ENCODE measurements at places on chromosomes 12 and 14. TPM values are rescaled to one million over a fixed set of nuclear protein-coding genes. Genes with fewer than 3 reads are reported as not detected.

- no peak for DNase-seq
These were observed 2.4 kb downstream of the CEP170B start for GRCh38 chr14:104867371-104868059.

DNA sequence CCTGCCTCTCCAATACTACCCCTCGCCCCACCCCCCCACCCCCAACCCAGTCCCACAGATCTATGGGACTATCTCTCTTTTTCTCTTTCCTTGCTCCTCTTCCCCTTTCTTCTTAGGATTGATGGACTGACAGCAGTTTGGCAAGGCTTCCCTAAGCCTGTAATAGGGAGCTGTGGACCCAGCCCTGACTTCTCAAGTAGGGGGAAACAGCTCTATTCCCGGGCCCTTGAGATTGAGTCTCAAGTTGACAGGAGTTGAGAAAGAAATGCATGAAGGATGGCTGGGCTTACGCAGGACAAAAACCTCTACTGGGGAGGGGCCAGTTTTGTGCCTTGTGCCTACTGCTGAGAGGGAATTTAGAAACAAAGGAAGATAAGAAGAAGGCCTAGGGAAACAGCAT, 60.4 kb downstream of the SMUG1 start:
- no peak for DNase-seq

DNA sequence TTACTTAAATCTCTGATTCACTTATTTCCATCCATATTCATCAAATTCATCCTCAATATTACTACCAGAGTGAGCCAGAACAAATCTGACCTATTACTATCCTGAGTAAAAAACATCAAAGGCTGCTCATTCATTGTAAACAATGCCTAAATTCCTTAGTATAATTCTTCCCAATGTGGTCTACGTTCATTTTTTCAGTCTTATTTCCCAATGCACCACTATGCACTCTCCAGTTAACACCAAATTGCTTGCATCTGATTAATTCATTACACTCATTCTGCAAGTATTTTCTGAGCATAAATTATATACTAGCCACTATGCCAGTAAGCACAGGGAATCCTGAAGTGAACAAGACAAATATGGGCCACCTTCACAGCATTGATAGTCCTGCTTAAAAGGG, 110.0 kb downstream of the EPS8 start:
- DNase-seq, result no peak

GRCh38 chr12:92349635-92350034, 204.0 kb upstream of the BTG1 start:
- DNase-seq, result no peak

DNA sequence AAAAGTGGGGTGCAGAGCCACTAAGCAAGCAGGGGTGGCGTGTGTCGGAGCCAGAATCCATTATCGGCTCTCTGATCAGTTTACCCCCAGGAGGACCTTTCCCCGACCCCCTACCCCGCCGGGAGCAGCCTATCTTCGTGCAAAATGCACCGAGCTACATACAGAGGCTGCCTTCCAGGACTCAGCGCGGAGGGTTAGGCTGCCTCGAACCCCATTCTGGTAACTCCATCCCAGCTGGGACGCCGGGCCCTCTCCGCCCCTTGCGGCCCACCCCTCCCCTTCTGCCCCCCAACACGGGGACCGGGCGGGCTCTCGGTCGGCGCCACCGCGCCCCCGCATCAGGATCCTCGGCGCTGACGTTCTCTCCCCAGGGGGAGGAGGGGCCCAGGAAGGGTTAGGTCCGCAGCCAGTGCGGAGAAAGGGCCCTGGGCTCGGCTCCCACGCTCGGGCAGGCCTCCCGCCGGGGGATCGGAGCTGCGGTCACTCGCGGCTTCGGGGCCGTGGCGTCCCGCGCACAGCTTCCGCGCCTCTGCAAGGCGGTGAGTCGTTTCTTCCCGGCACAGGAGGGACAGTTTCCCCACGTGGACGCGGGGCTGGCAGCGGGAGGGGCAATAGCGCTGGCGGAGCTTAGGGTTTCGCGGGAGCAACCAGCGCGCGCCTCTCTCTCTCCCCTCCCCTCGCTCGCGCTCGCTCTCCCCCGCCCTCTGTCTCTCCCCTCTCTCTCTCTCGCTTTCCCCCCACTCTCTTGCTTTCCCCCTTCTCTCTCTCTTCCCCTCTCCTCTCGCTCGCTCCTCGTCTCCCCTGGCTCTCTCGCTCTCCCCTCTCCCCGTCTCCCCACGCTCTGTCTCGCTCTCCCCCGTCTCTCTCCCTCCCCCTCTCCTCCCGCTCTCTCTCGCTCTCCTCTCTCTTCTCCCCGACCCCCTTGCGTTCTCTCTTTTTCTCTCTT, 12.5 kb upstream of the MAP3K9 start:
- peak; percentile 47 for DNase-seq

- no peak for DNase-seq
These were observed 51.2 kb upstream of the RTRAF start for GRCh38 chr14:51938137-51938536.

- peak; percentile 71 for DNase-seq
These were observed 65.5 kb upstream of the SLCO1C1 start for GRCh38 chr12:20629414-20630156.

DNA sequence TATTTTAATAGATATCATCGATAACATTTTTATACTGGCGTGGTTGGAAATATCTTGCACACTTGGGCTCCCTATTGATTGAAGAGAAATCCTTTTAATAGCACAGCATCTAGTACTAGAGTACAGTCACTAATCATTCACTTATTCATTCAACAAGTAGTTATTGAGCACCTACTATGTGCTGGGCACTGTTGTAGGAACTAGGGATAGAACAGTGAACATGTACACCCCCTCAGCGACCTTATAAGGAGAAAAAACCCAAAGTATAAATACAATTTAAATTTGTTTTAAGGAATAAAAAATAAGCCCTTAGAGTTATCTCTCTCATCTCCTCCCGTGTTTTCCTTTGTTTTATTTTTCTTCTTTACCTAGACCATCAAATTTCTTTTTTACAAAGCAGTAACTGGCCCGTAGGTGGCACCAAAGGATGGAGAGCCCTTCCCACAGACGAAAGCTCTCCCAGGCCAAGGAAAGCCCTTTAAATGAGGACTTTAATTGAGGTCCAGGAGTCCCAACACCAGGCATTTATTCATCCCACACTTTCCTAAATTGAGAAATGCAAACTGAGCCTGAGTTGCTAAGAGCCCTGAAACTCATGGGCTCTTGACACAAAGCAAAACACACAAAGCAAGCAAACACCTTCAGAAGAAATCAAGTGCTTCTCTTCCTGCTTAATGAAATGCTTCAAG, 29.0 kb downstream of the PEBP1 start:
- DNase-seq, result peak; percentile 54

DNA sequence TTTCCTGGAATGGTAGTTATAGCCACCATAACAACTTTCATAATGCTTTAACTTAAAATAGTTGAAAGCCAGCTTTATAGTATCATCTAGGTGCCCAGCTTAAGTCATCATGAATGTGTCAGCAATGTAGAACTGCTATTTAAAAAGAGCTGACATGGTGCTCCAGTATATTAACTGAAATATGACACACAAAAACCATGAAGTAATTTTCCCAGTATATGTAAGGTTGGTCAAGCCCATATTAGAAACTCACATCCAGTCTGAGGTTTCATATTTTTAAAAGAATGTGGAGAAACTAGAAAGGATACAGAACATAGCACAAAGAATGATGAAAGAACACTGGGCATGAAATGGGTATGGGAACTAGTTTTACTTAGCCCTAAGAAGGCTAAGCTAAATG, 121.3 kb upstream of the KRAS start:
- DNase-seq, result no peak

GRCh38 chr14:81148635-81149034, 72.1 kb downstream of the GTF2A1 start:
- DNase-seq, result no peak

DNA sequence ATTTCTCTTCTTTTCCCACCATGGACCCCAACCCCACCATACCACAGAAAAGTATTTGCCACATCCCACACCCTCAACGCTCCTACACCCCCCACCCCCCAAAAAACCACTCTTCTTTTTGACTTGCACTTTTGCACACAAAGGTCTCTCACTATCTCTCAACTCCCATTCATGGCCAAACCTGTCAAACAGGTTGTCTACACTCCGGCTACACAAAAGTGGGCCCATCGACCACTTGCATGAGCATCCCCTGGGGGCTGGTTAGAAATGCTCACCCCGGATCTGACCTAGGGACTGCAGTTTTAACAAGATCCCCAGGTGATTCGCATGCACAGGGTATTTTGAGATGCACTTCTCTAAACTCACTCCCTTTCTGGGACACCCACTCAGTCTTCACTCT, 248.2 kb downstream of the DPF3 start:
- DNase-seq, result no peak

DNA sequence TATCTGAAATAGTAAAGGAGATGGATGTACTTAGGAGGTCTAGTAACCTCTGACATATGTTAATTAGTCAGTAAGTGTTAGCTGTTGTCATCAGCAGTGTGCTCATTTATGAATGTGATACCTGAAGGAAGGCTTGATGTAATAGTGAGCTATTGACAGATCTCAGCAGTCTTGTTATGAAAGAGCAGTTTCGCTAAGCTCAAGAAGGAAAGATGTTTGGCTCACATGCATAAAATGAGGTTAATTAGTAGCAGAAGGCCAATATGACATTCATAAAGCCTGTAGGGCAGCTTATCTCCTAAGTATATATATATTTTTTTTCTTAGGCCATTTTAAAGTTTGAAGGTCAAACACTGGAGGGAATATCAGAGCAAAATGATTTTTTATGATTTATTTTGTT, 2.8 kb downstream of the FAM234B start:
- no peak for DNase-seq

GRCh38 chr12:110005319-110005973, 6.2 kb downstream of the ANKRD13A start:
- no peak for DNase-seq

- no peak for DNase-seq
These were observed 31.9 kb downstream of the ETNK1 start for GRCh38 chr12:22656831-22657230.

DNA sequence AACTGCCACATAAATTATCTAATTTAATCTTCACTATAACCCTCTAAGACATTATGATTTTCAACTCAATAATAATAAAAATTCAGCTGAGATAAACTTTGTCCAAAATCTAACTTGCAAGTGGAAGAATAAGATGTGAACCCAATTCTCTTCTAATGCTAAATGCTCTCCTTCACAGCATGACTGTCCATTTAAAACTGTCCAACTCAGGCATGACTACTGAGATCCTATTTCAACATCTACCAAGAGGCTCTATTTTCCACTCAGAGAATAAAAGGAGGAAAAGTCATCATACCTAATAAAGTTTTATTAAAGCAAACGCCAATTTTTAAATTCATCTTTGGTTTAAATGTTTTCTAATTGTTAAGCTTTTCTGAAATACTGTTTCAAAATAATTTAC, 183.6 kb downstream of the MED13L start:
- DNase-seq, result no peak

- DNase-seq, result no peak
These were observed 534 bp downstream of the PPP2R3C start for GRCh38 chr14:35121026-35121886.

DNA sequence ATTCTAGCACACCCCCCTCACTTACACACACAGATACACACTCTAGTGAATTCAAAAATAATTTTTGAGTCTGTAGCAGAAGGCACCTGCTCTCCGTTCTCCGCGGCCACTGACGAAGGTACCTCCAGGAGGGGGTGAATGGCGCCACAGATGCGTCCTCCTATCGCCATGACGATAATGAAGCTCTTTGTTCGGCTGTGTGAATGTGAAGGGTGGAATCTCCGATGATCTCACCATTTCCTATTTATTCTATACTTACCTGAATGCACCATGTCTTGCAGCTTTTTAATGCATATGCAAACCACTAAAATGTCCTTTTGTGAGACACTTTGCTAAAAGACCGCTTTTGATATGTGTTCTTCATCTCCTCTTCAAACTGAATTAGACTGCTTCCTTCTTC, 162.7 kb downstream of the EGLN3 start:
- no peak for DNase-seq

DNA sequence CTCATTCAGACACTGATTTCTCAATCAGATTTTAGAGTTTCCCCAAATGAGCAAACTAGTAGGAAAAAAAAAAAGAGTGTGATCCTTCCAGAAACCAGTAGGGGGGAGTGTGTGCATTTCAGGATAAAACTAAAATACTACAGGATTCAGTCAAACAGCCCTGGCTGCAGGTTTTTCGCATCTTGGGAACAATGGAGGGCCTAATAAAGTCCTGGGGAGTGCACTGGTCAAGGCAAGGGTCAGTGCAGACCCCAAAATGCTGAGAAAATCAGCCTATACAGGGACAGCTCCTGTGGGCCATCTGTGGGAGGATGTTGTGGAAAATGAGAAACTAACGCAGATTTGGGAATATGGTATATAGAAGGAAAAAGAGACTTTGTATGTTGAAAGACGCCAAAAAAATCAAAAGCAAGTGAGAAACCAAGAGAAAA, 22.2 kb upstream of the ABCD4 start:
- DNase-seq, result peak; percentile 31

- DNase-seq, result peak; percentile 11
These were observed 6.5 kb downstream of the CCDC175 start for GRCh38 chr14:59570122-59570521.

- no peak for DNase-seq
These were observed 259.6 kb downstream of the BTG1 start for GRCh38 chr12:91885851-91886731.

DNA sequence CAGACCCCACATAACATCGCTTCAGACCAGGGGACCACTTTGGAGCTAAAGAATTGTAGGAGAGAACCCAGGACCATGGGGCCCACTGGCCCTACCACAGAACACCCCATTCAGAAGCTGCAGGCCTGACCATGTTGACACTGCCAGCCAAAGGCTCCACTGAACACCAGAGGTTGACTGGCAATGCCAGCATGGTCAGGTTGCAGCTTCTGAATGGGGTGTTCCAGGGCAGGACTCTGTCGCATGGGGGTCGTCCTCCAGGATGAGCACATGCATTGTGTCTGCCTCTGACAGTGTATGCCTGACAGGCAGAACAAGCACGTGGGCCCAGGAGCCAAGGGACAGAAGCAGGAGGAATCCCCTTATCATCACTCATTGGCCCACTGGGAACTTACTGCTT, 34.1 kb downstream of the DIO3 start:
- no peak for DNase-seq

- DNase-seq, result no peak
These were observed 159.8 kb downstream of the KCNH5 start for GRCh38 chr14:62885451-62885850.

DNA sequence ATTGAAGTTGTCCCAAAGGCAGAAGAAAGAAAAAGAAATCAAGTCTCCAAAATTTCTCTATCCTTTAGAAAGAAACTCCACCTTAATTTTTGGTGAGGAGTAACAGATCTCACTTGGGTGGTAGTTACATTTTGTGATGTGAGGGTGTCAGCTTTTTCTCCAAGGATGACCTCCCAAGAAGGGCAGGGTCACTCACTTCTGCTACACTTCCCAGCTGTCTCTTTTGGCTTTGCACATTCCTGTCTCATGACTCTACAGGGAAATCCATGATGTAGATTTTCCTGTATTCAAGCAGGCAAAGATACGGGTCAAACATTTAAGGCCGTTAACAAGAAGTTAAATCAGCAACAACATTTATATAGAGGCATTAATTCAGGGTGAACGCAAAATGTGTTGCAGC, 1016.4 kb downstream of the NRXN3 start:
- peak; percentile 57 for DNase-seq

The GLT1D1 gene
- not detected for total RNA-seq

The GALNT6 gene
- total RNA-seq, result 58.9 TPM

The IL31 gene
- total RNA-seq, result not detected

The NKX2-1 gene
- not detected for total RNA-seq

The MDGA2 gene
- 4.2 TPM for total RNA-seq

The WNT5B gene
- 29.2 TPM for total RNA-seq

The BDKRB1 gene
- total RNA-seq, result not detected

The BMAL2 gene
- total RNA-seq, result 69.5 TPM
